ENCODE measurements at places on chromosomes 6 and 20. TPM values are rescaled to one million over a fixed set of nuclear protein-coding genes. Genes with fewer than 3 reads are reported as not detected.

GRCh38 chr20:37297066-37297736 lies 7.7 kb downstream of the MANBAL start:
- H3K4me3 ChIP-seq: no peak overlapping the region
- H3K27ac ChIP-seq: peak overlapping the region; percentile 53
- no peak for DNase-seq
- H3K27me3 ChIP-seq: no peaks in the 10 kb centered on the region
- peaks cover 12% of the 10 kb centered on the region for H3K36me3 ChIP-seq

COX7A2 gene
- total RNA-seq: 403 TPM

- H3K36me3 ChIP-seq: no peaks in the 10 kb centered on the region
- H3K27me3 ChIP-seq: no peaks in the 10 kb centered on the region
- DNase-seq: no peak
- H3K4me3 ChIP-seq: no peak overlapping the region
- no peak overlapping the region for H3K27ac ChIP-seq
These were observed 18.4 kb upstream of the PTPRK start for GRCh38 chr6:128538763-128539162.

SLC32A1 gene
- total RNA-seq: not detected

BTNL2 gene
- 0.26 TPM for total RNA-seq

DNA sequence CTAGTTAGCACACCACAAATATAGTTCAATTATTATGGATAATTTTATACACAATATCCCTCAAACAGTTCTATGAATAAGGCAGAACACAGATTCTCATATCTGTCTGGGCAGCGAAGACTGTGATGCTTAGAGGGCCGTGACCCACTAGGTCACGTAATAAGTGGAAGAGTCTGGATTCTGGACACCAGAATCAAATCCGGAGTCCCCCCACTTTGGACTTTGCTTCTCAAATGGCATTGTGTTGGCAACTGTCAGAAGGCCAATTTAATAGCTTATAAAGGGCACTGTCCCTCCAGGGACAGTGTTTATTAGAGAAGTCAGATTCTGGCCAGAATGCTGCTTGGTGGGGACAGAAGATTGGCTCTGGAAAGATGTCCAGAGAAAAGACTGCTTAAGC lies 6.8 kb upstream of the CCDC167 start:
- no peak overlapping the region for H3K27ac ChIP-seq
- H3K4me3 ChIP-seq: no peak overlapping the region
- H3K4me1 ChIP-seq: peaks cover 31% of the 10 kb centered on the region
- H3K27me3 ChIP-seq: no peaks in the 10 kb centered on the region
- DNase-seq: no peak
- no peaks in the 10 kb centered on the region for H3K36me3 ChIP-seq

- H3K36me3 ChIP-seq: no peaks in the 10 kb centered on the region
- H3K4me3 ChIP-seq: no peak overlapping the region
- H3K27ac ChIP-seq: no peak overlapping the region
- DNase-seq: peak; percentile 75
These were observed 211.6 kb upstream of the ZNF184 start for GRCh38 chr6:27684264-27685211.

RBM24 gene
- not detected for total RNA-seq

EYA2 gene
- not detected for total RNA-seq

LAMA5 gene
- 2.2 TPM for total RNA-seq

DNA sequence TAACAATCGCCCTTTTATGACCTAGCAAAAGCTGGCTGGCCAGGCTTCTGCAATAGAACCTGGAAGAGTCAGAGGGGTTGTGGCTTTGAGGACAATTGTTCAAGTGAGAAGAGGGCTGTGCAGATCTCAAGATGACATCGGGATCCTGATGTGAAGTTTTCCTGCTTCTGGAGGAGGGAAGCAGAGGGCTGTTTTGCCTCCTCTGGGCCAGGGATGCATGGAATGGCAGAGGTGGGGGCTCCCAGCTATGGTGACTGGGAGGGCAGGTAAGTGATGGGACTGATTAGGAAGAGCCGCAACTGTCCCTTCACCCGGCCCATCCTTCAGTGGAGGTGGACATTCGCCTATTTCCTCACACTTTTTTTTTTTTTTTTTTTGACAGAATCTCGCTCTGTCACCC lies 43.4 kb upstream of the BLCAP start:
- no peaks in the 10 kb centered on the region for H3K27me3 ChIP-seq
- no peak overlapping the region for H3K4me3 ChIP-seq
- peaks cover 3% of the 10 kb centered on the region for H3K4me1 ChIP-seq
- no peak for DNase-seq

MKKS gene
- total RNA-seq: 7.7 TPM

- no peak for DNase-seq
- H3K36me3 ChIP-seq: no peaks in the 10 kb centered on the region
- H3K4me3 ChIP-seq: no peak overlapping the region
- H3K4me1 ChIP-seq: no peaks in the 10 kb centered on the region
These were observed 10.7 kb downstream of the ANGPT4 start for GRCh38 chr20:905396-905961.

DNA sequence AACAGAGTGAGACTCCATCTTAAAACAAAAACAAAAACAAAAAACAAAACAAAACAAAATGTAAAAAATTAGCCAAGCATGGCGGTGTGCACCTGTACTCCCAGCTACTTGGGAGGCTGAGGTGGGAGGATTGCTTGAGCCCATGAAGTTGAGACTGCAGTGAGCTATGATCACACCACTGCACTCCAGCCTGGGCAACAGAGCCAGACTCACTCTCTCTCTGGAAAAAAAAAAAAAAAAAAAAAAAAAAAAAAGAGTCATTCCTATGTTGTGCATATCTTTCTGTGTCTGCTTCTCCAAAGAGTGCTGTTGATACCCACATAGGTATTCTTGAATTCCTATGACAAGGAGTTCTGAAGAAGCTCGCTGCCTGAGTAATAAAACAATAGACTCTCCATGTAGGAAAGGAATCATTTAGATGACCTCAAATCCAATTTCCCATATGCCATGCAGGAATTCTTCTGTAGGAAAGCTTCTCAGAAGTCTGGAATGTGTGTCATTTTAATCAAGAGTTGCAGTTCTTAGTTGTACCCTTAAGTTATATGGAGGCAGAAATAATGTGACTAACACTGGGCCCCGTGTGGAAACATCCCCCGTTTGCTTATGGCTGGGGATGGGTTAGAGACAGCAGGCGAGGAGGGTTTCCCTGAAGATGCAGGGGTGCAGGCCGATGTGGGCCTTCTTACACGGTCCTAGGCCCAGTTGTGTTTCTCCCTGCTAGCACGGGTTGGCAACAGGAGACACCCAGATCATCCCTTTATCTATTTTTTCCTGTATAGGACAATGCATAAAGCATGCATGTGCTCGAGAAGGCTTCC lies 79.4 kb downstream of the ZDHHC14 start:
- H3K27me3 ChIP-seq: no peaks in the 10 kb centered on the region
- peak overlapping the region; percentile 44 for H3K27ac ChIP-seq
- peaks cover 40% of the 10 kb centered on the region for H3K4me1 ChIP-seq
- no peak overlapping the region for H3K4me3 ChIP-seq
- no peaks in the 10 kb centered on the region for H3K36me3 ChIP-seq

C20orf141 gene
- total RNA-seq: not detected

GRCh38 chr6:151808371-151809241 lies 1.1 kb downstream of the ESR1 start:
- no peak overlapping the region for H3K4me3 ChIP-seq
- H3K4me1 ChIP-seq: no peaks in the 10 kb centered on the region
- H3K27me3 ChIP-seq: peaks cover 11% of the 10 kb centered on the region
- H3K36me3 ChIP-seq: no peaks in the 10 kb centered on the region

SCAND1 gene
- 68.1 TPM for total RNA-seq

USP49 gene
- total RNA-seq: 7.7 TPM

GRCh38 chr6:157215717-157216116 lies 107.6 kb downstream of the TMEM242 start:
- no peak overlapping the region for H3K27ac ChIP-seq
- H3K4me3 ChIP-seq: no peak overlapping the region
- no peaks in the 10 kb centered on the region for H3K27me3 ChIP-seq
- no peaks in the 10 kb centered on the region for H3K4me1 ChIP-seq
